GM12891 (cell line): ENCODE measurements at places on chromosomes 12 and 14.

- peak; percentile 35 for DNase-seq
These were observed 130.3 kb upstream of the FUT8 start for GRCh38 chr14:65281991-65282895.

- no peak for DNase-seq
These were observed 287.8 kb downstream of the NAV3 start for GRCh38 chr12:78118486-78118885.

DNA sequence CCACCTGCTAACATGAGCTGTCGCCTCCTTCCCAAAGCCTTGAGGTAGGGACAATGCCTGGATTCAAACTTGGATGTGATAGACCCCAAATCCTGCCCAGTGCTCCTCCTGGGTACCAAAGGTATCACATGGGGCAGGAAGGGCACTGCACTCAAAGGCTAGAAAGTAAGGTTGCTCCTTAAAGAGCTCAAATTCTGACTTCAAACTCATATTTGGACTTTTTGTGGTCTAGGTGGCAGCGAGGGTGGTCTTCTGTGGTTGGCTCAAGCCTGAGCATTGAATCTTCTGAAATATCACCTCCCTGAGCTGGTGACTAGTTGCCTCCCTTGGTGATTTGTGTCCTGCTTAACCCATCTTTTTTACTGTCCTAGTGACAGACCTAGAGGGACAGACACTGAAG lies 8.3 kb upstream of the RNASE4 start:
- no peak for DNase-seq

GRCh38 chr12:15839682-15840081 lies 42.5 kb upstream of the STRAP start:
- DNase-seq = no peak

GRCh38 chr12:106585521-106586277 lies 2.9 kb downstream of the RFX4 start:
- DNase-seq = peak; percentile 10

DNA sequence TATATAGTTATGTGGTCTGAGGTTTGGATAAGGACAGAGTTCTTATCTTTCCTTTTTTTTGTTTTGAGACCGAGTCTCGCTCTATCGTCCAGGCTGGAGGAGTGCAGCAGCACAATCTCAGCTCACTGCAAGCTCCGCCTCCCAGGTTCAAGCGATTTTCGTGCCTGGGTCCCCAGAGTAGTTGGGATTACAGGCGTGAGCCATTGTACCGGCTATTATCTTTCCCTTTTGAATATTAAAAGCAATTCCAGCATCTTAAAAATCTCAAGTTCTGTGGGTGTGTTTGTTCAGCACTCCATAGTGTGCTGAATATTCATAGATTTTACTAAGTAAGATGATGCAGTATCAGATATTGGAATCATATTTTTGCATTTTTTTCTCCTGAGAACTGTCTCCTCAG lies 404.4 kb upstream of the RGS6 start:
- DNase-seq = no peak

DNA sequence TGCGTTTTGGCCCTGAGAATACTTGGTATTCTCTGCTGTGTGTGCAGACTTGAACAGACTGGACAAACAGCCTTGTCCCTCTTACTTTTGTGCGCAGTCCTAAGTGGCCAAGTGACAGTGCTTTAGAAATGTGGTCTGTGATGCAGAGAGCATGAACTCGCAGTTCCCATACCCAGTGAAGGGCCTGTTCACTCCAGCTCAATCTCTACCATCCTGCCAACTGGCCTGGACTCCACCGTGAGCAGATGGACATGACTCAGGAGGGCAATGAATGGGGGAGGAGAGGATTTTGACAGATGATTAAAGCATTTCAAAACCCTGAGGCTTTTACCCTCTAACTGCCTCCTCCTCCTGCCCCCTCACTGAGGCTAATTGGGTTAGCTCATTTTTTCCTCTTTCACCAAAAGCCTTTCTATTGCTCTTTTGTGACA lies 62.5 kb upstream of the PYGL start:
- no peak for DNase-seq

- DNase-seq = no peak
These were observed 129.1 kb upstream of the MAX start for GRCh38 chr14:65231286-65231980.

GRCh38 chr12:90102957-90103652 lies 394.5 kb upstream of the ATP2B1 start:
- DNase-seq = no peak

GRCh38 chr12:63085120-63085519 lies 65.9 kb downstream of the AVPR1A start:
- DNase-seq = no peak

- no peak for DNase-seq
These were observed 40.9 kb downstream of the FGD4 start for GRCh38 chr12:32440120-32440865.

DNA sequence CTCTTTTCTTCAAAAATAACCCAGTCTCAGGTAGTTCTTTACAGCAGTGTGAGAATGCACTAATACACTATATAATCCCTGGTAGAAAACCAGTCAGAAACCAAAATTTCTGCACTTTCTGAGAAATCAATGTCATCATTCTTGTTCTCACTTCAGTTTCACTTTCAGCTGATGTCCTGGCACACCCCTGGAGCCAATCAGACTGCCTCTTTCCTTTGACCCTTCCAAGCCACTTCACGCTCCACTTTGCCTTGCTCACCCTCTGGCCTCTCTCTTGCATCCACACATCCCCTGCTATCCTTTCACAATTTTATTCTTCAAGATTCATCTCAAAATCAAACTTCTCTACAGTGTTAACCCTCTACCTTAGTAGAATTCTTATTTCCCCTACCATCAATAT lies 181.1 kb downstream of the ASCL1 start:
- DNase-seq = no peak

DNA sequence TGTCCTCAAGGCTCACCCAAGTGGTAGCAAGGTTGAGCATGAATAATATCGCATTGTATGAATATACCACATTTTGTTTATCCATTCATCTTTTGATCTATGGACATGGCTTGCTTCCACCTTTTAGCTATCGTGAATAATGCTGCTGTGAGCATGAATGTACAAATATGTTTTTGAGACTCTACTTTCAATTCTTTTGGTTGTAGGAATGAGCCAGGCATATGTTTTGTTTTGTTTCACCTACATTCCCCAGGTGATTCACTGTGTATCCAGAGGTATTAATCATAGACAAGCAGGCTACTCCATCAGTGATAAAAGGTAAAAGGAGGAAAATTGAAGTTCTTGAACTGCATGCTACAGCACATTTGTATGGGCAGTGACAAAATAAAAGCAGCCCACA lies 35.8 kb downstream of the CDKL1 start:
- no peak for DNase-seq

DNA sequence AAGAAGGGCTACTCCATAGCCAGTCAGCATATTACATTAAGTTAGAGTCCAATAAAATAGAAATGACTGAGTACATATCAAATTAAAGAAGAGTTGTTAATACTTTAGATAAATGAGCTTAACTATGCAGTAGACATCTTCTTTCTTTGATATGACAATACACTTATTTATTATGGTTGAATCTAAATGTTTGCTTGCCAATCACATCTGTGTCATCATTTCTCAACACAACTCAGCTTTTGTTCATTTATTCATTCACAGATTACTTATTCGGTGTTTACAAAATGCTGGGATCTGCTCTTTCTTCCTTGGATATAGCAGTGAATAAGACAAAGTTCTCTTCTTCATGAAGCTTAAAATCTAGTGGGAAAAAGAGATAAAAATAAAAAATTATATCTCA lies 614.6 kb upstream of the ATP2B1 start:
- no peak for DNase-seq

- DNase-seq = no peak
These were observed 16.5 kb downstream of the JAG2 start for GRCh38 chr14:105151838-105152793.
